Endothelial cell (in vitro differentiated cells): ENCODE measurements at places on chromosomes 4 and X.

DNA sequence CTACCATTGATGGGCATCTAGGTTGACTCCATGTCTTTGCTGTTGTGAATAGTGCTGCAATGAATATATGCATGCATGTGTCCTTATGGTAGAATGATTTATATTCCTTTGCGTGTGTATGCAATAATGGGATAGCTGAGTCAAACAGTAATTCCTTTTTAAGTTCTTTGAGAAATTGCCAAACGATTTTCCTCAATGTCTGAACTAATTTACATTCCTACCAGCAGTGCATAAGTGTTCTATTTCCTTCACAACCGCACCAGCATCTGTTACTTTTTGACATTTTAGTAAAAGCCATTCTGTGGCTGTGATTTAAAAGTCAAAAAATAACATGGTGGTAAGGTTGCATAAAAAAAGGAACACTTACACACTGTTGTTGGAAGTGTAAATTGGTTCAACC, 103.1 kb upstream of the FAM47B start:
- no peaks in the 10 kb centered on the region for H3K27me3 ChIP-seq
- H3K4me3 ChIP-seq, result no peak overlapping the region
- H3K27ac ChIP-seq, result no peak overlapping the region
- DNase-seq, result no peak
- H3K4me1 ChIP-seq, result no peaks in the 10 kb centered on the region

DNA sequence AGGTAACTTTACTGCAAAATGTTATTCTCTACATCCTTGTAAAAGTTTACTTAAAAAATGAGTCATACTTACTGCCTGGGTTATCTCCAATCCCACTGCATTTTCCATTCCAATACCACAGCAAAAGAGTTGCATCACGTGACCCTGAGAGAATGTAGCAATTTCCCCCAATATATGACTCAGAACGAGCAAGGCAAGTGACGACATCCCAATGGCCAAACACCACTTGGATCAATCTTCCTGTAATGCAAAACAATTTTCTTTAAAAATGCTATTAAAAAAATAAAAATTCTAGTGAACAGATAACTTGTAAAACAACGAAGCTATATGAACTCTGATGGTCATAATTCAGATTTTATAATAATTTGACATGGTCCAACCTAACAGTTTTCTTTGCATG, 224.3 kb downstream of the DCLK2 start:
- no peak overlapping the region for H3K4me3 ChIP-seq
- no peaks in the 10 kb centered on the region for H3K36me3 ChIP-seq
- H3K27ac ChIP-seq, result no peak overlapping the region

DNA sequence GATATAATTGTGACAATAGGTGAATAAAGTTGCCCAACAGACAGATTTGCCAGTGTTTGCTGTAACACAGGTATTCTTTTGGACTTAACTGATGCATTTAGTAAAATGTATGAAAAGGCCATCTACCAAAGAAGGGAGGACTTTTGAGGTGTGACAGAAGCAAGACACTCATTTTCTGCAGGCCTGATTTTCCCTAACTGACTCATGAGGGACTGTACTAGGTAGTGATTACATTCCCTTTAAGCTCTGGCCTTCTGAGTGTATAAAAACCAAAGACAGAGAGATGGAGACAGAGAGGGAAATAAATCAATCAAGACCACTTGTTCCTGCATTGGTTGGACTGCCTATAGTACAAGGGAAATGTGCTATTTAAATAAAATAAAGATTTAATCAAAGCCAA, 150.8 kb upstream of the GALNT7 start:
- H3K4me1 ChIP-seq, result peaks cover 11% of the 10 kb centered on the region
- H3K27me3 ChIP-seq, result no peaks in the 10 kb centered on the region
- DNase-seq, result no peak
- no peaks in the 10 kb centered on the region for H3K36me3 ChIP-seq
- H3K27ac ChIP-seq, result no peak overlapping the region

DNA sequence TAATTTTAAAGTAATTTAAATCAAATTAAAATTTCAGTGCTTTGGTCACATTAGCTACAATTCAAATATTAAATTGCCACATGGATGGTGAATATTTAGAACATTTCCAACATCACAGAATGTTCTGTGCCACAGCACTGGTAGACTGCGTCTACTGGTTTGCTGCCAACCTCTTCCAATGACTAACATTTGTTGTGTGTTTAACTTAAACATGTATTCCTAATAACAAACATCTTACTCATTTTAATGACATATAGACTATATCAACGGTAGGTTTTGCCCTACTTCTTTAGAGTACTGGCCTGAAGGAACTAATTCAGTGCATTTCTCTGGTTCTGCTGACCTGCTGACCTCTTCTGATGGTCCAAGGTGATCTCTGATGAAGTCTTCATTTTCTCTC, 157.6 kb downstream of the DCK start:
- DNase-seq, result no peak
- H3K4me1 ChIP-seq, result no peaks in the 10 kb centered on the region
- no peak overlapping the region for H3K27ac ChIP-seq
- no peaks in the 10 kb centered on the region for H3K36me3 ChIP-seq

- no peaks in the 10 kb centered on the region for H3K4me1 ChIP-seq
- no peak overlapping the region for H3K27ac ChIP-seq
- no peak for DNase-seq
- no peaks in the 10 kb centered on the region for H3K36me3 ChIP-seq
- H3K4me3 ChIP-seq, result no peak overlapping the region
- no peaks in the 10 kb centered on the region for H3K27me3 ChIP-seq
Observed at GRCh38 chrX:12026481-12026880, 111.8 kb upstream of the FRMPD4 start.

- H3K27me3 ChIP-seq, result peaks cover 5% of the 10 kb centered on the region
- H3K4me1 ChIP-seq, result peaks cover 9% of the 10 kb centered on the region
- no peak for DNase-seq
- H3K27ac ChIP-seq, result no peak overlapping the region
- no peak overlapping the region for H3K4me3 ChIP-seq
Observed at GRCh38 chr4:17165286-17165685, 266.8 kb upstream of the LDB2 start.
